NCI-H2107 (cell line): ENCODE measurements at places on chromosomes 13 and 19.

DNA sequence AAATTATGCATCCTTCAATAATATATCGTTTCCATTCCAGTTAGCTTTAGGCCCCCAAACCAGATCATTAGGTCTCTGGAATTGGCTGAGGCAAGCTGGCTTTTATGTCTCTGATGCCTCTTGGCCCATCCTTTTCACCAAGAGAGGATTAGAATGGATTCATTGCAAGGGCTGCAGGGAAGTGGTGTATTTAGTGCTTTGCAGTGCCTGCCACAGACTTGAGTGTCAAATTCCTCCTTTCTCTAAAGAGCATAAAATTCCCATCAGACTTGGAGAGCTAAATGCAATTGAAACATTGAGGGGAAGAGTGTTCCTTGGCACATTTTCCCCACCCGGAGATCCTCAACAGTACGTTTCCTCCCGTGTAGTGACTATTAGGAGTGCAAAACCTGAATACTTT, 302.6 kb downstream of the ATP8A2 start:
- no peak for DNase-seq

DNA sequence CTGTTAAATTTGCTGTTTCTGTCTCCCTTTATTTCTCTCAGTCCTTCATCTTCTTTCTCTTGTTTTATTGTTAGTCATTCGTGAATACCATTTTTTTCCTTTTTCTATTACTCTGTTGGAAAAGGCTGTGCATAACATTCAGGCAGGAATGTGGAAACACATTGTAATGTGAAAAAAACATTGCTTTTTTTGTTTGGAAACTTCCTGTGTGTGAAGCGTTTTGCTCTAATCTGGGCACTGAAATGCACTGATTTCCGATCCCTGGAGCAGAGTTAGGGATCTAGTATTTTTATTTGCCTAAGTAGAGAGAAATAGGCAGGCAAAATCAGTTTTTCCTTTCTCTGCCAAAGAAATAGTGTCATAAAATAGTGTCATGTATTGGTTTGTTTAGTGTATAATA, 155.5 kb downstream of the PCCA start:
- DNase-seq = no peak

GRCh38 chr19:33481863-33482262, 39.7 kb downstream of the PEPD start:
- DNase-seq = no peak

- DNase-seq = no peak
These were observed 24.9 kb upstream of the PIK3R2 start for GRCh38 chr19:18128044-18128443.

- DNase-seq = no peak
These were observed at the start of gene CCDC169 for GRCh38 chr13:36297366-36298338. TSS of gene CCDC169 (minus strand) at chr13:36297814. CDS start at chr13:36297719, 95 bp downstream.

DNA sequence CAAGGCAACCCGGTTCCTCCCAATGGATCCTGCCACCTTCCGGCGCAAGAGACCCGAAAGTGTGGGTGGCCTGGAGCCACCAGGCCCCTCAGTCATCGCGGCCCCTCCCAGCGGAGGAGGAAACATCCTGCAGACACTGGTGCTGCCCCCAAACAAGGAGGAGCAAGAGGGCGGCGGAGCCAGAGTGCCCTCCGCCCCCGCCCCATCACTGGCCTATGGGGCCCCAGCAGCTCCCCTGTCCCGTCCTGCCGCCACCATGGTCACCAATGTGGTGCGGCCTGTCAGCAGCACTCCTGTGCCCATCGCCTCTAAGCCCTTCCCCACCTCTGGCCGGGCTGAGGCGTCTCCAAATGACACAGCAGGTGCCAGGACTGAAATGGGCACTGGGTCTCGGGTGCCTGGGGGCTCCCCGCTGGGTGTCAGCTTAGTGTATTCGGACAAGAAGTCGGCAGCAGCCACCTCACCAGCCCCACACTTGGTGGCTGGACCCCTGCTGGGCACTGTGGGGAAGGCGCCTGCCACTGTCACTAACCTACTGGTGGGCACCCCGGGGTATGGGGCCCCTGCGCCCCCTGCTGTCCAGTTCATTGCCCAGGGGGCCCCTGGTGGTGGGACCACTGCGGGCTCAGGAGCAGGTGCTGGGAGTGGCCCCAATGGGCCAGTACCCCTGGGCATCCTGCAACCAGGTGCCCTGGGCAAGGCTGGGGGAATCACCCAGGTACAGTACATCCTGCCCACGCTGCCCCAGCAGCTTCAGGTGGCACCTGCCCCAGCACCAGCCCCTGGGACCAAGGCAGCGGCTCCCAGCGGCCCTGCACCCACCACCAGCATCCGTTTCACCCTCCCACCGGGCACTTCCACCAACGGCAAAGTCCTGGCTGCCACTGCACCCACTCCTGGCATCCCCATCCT, 11.2 kb upstream of the PRR19 start:
- DNase-seq = no peak

DNA sequence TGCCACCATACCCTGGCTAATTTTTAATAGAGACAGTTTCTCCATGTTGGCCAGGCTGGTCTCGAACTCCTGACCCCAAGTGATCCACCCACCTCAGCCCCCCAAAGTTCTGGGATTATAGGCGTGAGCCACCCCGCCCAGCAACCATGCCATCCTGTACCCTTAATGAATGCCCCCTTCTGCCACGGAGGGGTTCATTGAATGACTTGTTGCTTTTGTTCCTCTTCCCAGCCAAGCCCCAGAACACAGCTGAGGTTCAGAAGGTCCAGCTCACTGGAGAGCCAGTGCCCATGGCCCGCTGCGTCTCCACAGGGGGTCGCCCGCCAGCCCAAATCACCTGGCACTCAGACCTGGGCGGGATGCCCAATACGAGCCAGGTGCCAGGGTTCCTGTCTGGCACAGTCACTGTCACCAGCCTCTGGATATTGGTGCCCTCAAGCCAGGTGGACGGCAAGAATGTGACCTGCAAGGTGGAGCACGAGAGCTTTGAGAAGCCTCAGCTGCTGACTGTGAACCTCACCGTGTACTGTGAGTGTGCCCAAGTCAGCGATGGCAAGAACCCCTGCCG, 6.0 kb downstream of the PVR start:
- no peak for DNase-seq

DNA sequence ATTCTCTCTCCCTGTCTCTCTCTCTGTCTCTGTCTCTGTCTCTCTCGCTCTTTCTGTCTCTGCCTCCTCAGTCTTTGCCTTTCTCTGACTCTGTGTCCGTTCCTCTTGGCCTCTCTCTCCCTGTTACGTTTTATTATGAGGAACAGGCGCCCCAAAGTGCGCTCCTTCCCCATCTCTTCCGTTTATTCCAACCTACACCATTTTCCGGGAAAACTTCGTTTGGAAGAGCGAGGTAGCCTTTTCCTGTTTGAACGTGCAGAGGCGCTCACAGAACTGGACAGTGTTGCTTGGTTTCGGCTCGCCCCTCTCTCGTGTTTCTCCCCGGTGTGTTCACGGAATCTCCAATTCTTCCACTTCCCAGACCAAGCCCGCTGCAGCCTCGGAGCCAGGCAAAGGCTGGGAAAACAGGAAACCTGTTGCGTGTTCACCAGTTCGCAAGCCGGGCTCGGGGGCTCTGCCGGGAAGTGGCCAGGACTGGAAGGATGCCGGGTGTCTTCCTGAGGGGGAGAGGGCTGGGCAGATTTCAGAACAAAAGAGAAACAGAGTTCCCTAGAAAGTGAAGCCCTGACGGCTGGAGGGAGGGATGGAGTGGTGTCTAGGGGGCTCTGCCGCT, 605 bp downstream of the TMEM255B start:
- DNase-seq = no peak

DNA sequence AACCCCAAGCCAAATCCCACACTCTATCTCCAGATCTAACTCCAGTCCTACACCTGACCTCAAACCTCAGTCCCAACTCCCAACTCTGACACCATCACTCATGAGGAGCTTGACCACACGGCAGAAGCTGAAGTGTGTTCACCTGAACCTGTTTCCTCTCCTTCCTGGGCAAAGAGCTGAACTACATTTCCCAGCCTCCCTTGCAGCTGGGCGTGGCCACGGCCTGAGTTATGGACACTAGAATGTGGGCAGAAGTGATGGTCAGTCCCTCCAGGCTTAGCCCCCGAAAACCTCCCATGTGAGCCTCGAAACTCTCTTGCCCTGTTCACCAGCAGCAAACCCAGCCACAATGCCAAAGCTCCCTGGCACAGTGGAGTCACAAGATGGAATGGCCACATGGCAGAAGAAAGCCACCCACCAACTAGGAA, 19.5 kb upstream of the MEIS3 start:
- DNase-seq = no peak

DNA sequence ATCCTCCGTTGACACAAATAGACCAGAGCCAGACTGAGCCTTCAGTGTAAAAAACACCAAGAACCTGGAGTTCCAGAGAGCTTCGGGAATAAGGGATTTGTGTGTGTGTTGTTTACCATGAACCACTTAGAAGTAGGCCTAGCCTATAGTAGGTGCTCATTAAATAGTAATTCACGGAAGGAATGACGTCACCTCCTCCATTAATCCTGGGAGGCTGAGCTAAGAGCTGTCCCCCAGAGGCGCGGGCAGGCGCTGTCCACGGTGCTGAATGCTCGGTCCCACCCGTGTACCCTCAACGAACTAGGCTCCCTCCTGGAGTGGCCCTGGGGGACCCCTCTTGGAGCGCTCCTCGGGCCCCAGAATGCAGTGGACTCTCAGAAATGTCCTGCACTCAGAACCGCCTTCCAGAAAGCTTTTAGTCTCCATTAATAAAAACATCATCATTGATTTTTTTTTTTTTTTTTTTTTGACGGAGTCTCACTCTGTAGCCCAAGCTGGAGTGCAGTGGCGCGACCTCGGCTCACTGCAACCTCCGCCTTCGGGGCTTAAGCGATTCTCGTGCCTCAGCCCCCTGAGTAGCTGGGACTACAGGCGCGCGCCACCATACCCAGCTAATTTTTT, 6.5 kb downstream of the UNC13A start:
- DNase-seq = no peak

- no peak for DNase-seq
These were observed 17.9 kb upstream of the RNF17 start for GRCh38 chr13:24745861-24746617.

DNA sequence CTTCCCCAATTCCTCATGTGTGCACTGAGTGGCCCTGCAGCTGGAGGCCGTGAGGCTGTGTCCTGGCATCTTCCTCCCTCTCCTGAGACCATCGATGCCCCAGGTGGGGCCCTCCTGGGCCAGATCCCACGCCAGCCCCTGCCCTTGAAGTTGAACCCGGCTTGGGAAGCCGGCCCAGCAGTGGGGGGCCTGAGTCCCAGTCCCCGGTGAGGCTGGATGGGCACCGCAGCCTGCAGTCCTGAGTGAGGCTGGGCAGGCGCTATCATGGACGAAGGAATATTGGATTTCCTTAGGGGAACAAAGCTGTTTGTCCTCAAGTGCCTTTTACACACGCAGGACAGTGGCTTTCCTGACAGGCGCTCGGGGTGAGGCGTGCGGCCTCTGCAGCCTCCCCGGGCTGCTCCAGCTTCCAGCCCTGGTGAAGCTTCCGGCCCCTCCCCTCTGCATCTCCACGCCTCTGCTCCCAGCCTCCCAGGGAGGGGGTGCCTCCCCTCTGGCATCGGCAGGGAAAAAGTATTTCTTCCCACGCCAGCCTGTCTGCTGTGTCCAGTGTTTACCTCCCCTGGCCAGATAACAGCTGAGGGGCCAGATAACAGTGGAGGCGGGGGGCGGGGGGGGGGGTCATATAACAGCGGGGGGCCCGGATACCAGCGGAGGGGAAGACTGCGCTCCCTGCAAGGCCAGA, 159.5 kb downstream of the KDM4B start:
- no peak for DNase-seq

GRCh38 chr13:75285310-75285709, 196.7 kb downstream of the TBC1D4 start:
- DNase-seq = no peak

GRCh38 chr19:1082928-1083816, 12.0 kb downstream of the POLR2E start:
- no peak for DNase-seq

GRCh38 chr13:42101821-42102585, 53.6 kb downstream of the DGKH start:
- no peak for DNase-seq

DNA sequence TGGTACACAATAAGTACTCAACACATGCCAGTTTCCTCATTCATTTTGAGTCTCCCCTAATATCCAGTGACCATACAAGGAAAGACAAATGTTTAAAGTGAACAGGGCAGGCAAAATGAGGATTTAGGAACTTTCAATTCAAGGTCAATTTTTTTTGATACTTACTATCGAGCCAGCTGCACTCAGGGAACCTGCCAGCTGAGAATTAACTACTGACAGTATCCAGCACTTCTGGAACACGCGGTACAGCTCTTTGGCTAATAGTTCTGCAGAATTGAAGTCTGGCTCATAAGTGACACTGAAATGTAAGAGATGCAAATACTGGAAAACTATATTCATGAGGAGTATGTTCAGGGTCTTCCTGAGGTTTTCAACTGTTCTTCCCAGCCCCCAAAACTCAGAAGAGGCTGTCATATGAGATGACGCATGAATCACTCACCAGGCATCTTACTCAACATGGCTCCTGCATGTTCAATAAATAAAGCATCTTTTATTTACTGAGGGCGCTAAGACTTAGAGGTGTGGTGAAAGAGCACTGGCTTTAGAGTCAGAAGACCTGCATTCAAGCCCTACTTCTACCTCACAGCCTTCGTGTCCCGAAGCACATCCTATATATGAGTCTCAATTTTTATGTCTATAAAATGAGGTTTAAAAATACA, 25.6 kb downstream of the RUBCNL start:
- no peak for DNase-seq

DNA sequence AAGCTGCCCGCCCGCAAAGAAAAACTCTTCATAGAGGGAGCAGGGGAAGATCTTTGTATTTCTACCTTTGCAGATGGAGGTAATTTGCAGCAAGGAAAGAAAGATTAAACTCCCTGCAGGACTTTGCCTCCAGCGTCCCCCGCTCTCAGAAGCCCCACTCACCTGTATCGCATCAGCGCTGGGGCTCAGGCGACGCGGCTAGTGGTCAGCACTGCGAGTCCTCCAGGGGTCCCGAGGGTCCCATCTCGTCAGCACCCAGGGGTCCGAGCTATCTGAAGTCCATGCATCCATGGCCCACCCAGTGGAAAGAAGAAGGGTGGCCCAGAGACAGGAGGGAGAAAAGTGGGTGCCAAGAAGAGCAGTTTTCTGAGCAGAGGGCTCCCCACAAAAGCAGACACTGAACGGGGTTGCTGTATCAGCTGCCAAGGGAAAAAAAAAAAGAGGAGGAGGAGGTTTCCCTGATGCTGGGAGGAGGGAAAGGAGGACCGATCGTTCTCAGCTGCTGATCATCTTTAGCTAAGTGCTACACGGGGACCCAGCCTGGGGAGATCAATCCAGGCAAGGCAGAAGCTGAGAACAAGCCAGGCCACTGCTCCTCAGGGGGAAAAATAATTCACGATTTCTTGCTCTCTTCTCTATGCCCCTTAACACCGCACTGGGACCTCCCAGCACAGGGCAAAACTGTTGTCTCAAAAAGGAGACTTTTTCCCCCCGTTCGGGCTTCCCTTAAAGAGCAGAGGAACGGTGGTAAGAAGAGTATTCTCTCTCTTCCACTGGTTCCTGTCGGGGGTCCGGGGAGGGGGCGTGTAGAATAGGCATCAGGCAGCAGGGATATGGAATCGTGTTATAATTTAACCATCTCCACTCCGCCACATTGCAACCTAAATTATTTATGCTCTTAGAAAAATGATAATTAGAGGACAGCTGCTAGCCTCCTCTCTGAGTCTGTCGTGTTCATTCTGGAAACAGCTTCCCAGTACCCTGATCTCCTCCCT, 117.7 kb upstream of the CACNA1A start:
- DNase-seq = no peak
